ENCODE measurements at places on chromosomes 1 and 21.

GRCh38 chr21:36052860-36053714 lies 7.2 kb downstream of the SETD4 start:
- no peak for DNase-seq

GRCh38 chr1:234474375-234474774 lies 4.6 kb downstream of the TARBP1 start:
- no peak for DNase-seq

GRCh38 chr1:44464361-44464760 lies 59.3 kb downstream of the RNF220 start:
- no peak for DNase-seq

- no peak for DNase-seq
Observed at GRCh38 chr21:27359141-27359540, 392.3 kb upstream of the ADAMTS5 start.

DNA sequence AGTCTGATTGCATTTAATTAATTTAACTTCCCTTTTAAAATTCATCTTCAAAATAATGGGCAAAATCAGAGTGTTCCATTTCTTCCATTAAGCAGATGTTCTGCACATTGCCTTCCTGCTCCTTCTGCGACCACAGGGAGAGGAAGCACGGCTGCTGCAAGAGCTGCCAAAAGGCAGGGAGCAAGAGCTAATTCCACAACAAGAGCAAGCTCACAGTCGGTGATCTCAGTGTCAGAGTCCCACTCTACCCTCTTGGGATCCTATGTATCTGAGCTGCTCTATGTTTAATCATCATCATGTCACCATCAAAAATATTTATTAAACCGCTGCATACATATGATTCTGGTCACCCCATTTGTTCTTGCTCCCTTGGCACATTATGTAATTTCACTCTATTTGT lies 255.3 kb upstream of the CAMK1G start:
- no peak for DNase-seq

Measured in pons (tissue), 1 donor.